ENCODE measurements at places on chromosomes 11 and 22.

- H3K4me3 ChIP-seq: no peak overlapping the region
- H3K36me3 ChIP-seq: no peaks in the 10 kb centered on the region
- no peak for DNase-seq
- no peak overlapping the region for H3K27ac ChIP-seq
These were observed 3.9 kb upstream of the PRG2 start for GRCh38 chr11:57394203-57394965.

DNA sequence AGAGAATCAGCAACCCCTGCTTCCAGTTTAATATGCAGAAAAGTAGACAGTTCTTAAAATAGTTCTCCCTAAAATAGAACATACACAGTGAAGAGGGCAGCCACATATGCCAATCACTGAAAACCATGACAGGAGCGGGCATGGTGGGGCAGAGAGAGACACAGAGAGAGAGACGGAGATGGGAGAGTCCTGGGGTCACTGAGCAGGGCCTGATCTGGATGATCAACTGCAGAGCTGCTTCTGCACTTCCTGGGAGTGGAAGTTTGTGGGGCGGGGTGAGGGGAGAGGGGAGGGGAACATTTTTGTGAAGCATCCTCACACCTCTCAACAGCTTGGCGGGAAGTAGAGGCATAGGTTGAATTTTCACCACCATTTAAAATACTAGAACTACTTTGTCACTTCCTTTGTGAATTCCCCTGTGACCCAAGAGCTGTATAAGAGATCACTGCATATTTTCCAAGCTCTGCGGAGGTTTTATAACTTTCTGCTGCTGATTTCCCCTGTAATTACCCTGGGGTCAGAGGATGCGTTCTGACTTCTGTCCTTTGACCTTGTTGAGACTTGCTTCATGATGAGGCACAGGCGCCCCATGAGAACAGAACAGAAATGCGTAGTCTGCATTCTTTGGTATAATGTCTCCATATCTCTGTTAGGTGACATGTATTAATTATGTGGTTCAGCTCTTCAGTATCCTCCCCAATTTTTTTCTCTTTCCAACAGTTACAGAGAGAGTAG is 419.4 kb downstream of the BRD1 start:
- H3K36me3 ChIP-seq: peaks cover 12% of the 10 kb centered on the region
- no peak for DNase-seq
- H3K4me3 ChIP-seq: no peak overlapping the region
- H3K4me1 ChIP-seq: no peaks in the 10 kb centered on the region
- H3K27ac ChIP-seq: no peak overlapping the region

DNA sequence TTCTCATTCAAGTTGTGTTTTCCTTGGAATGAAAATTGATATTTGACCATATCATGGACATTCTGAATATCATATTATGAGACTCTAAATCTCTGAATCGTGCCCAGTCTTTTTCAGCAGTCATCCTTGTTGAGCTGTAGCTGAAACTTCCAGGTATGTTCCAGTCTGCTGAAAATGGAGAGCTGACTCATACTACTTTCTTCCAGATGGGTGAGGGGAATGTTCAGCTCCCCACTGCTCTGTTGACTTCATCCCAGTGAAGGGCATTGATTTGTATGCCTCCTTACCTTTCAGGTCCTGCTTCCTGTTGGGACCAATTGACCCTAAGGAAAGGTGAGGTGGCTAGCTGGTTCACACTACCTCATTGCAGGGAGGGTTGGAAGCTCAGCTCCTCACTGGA is 3.5 kb downstream of the OR5P2 start:
- no peak for DNase-seq
- H3K27me3 ChIP-seq: no peaks in the 10 kb centered on the region
- no peak overlapping the region for H3K27ac ChIP-seq
- H3K36me3 ChIP-seq: no peaks in the 10 kb centered on the region
- H3K4me1 ChIP-seq: no peaks in the 10 kb centered on the region

DNA sequence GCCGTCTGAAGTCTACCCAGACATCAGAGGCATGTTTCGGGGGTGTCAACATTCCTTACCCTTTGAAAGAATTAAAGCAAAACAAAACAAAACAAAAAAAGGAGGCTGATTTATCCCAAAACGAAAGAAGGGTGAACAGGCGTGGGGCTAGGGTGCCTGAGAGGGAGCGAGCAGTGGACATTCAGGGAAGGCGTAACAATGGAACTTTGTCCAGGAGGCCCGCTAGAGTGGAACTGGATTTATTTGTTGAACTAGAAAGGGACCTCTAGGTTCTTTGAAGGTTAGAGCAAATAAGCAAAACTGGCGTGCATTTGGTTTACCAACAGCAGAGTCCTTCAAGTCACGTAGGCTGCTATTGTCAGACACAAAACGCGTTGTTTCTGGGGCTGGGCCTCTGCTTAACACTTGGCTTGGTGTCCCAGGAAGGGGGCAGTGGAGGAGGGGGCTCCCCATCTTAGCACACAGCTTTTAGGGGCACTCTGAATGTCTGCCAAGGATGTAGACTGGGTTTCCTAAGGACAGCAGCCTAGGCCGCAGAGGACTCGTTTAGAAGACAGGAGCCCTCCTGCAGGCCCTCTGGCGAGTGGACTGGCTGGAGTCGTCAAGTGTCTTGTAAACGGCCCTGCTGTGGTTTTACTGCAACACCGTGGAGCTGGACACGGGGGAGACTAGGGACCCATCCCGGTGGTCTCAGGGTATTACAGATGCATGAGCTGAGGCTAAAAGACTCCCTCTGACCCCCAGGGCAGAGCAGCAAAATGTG is 203.7 kb upstream of the SORL1-AS1 start:
- H3K27me3 ChIP-seq: peaks cover 3% of the 10 kb centered on the region
- H3K36me3 ChIP-seq: peaks cover 11% of the 10 kb centered on the region
- peak overlapping the region; percentile 98 for H3K27ac ChIP-seq
- H3K4me1 ChIP-seq: peaks cover 75% of the 10 kb centered on the region

- H3K36me3 ChIP-seq: peaks cover 40% of the 10 kb centered on the region
- peaks cover 59% of the 10 kb centered on the region for H3K4me1 ChIP-seq
- DNase-seq: peak; percentile 36
- peak within 1 kb of the TSS; percentile 98 for H3K4me3 ChIP-seq
- peak within 1 kb of the TSS; percentile 92 for H3K27ac ChIP-seq
These were observed at the start of gene BDNF for GRCh38 chr11:27700351-27701301. Gene BDNF (minus strand): TSS chr11:27700455. CDS start chr11:27658564, 41,891 bp downstream.

- H3K36me3 ChIP-seq: no peaks in the 10 kb centered on the region
- H3K27me3 ChIP-seq: peaks cover 10% of the 10 kb centered on the region
- no peaks in the 10 kb centered on the region for H3K4me1 ChIP-seq
- DNase-seq: no peak
- H3K4me3 ChIP-seq: no peak overlapping the region
- no peak overlapping the region for H3K27ac ChIP-seq
These were observed 23.7 kb downstream of the ARVCF start for GRCh38 chr22:19992921-19993355.

GRCh38 chr11:12222055-12222792 is 111.8 kb downstream of the MICAL2 start:
- no peak overlapping the region for H3K27ac ChIP-seq
- peaks cover 69% of the 10 kb centered on the region for H3K36me3 ChIP-seq
- H3K4me1 ChIP-seq: peaks cover 7% of the 10 kb centered on the region

- peak overlapping the region; percentile 19 for H3K27ac ChIP-seq
- H3K4me1 ChIP-seq: peaks cover 39% of the 10 kb centered on the region
- peaks cover 1% of the 10 kb centered on the region for H3K27me3 ChIP-seq
- DNase-seq: no peak
- H3K4me3 ChIP-seq: peak overlapping the region; percentile 98
These were observed 1.4 kb downstream of the ZFPL1 start for GRCh38 chr11:65085446-65085845.

- no peak overlapping the region for H3K27ac ChIP-seq
- DNase-seq: no peak
- H3K4me3 ChIP-seq: no peak overlapping the region
- H3K4me1 ChIP-seq: peaks cover 8% of the 10 kb centered on the region
- peaks cover 25% of the 10 kb centered on the region for H3K27me3 ChIP-seq
These were observed 93.3 kb downstream of the KCNQ1 start for GRCh38 chr11:2537896-2538724.

- no peak overlapping the region for H3K27ac ChIP-seq
- H3K36me3 ChIP-seq: no peaks in the 10 kb centered on the region
- no peaks in the 10 kb centered on the region for H3K27me3 ChIP-seq
- no peak for DNase-seq
- H3K4me3 ChIP-seq: no peak overlapping the region
These were observed 327.6 kb downstream of the BRD1 start for GRCh38 chr22:49500076-49500460.

- peak overlapping the region; percentile 33 for H3K4me3 ChIP-seq
- DNase-seq: peak; percentile 39
- H3K27me3 ChIP-seq: no peaks in the 10 kb centered on the region
- H3K36me3 ChIP-seq: peaks cover 43% of the 10 kb centered on the region
These were observed 63.7 kb upstream of the HORMAD2 start for GRCh38 chr22:30016596-30016995.

DNA sequence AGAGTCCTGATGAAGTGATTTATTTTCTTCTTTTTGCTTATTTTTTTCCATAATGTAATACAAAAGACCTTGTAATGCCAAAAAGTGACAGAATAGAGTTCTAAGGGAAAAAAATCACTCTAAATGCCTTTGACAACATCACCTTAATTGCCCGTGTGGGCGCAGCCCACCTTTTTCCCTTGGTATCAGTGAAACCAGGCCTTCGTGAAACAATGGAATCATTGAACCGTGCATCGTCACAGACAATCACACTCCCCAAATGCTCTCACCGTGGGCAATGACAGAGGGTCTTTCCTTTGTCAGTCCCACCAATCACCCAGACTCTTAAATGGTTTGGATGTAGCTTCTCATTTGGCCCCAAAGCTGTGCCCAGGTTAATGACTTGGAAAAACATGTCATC is 9.6 kb upstream of the SLC6A5 start:
- H3K36me3 ChIP-seq: no peaks in the 10 kb centered on the region
- no peak for DNase-seq
- no peak overlapping the region for H3K27ac ChIP-seq
- H3K27me3 ChIP-seq: peaks cover 7% of the 10 kb centered on the region
- H3K4me1 ChIP-seq: no peaks in the 10 kb centered on the region
- H3K4me3 ChIP-seq: no peak overlapping the region

DNA sequence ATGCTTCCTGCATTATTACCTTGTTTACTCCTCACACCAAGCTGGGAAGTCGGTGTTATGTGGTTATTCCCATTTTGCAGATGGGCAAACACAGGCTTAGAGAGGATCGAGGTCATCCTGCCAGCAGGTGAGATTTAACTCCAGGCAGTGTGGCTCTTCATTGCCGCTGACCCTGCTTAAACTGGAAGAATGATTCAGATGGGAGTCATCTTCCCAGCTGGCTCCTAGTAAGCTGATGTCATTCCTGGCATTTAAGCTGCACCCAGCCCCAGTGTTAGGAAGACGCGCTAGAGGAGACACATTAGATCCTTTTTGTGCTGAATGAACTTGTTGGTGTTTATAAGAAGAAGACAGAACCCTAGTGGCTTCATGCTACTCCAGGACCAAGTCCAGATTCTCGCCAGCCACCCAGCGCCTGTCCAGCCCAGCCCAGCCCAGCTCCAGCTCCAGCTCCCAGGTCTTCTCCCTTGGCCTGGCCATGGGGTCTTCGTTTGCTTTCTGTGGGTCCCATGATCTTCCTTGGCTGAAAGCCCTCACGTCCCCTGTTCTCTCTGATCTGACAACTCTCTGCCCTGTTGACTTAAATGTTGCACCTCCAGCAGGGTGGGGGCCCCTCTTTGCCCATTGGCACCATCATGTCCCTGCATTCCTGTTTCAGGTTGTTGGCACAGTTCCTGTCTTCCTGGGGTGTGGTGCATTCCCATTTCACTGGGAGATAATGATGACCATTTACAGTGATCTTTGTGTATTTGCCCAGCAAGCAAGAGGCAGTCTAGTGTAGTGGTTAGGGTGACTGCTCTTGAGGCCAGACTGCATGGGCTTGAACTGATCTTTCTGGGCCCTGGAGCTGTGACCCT is 13.6 kb downstream of the PARVB start:
- H3K4me1 ChIP-seq: peaks cover 18% of the 10 kb centered on the region
- peaks cover 4% of the 10 kb centered on the region for H3K36me3 ChIP-seq
- peak; percentile 94 for DNase-seq
- peak overlapping the region; percentile 78 for H3K4me3 ChIP-seq

DNA sequence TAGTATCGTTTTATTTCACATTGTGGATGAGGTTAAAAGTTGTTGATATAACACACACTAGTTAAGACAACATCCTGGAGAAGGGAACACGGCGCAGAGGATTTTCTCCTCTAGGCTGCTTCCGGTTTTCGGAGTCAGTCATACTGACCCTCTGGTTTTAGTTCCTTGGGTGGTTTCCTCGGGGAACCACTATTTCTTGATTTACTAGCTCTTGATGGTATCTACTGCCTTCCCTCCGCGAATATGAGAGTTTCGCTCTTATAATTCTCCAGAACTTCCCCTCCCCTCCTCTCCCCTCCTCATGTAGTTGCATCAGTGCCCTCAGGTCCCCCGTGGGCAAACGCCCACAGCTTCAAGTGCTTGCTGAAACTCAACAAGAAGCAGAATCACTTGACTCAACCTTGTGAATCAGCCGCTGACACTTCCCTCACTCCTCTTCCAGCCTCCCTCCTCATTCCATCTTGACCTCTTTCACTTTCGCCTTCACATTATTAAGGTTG is 15.9 kb upstream of the APOBEC3A start:
- no peak for DNase-seq
- H3K4me1 ChIP-seq: peaks cover 6% of the 10 kb centered on the region
- H3K36me3 ChIP-seq: no peaks in the 10 kb centered on the region
- H3K27me3 ChIP-seq: peaks cover 63% of the 10 kb centered on the region
- H3K4me3 ChIP-seq: no peak overlapping the region

- H3K4me3 ChIP-seq: no peak overlapping the region
- peaks cover 12% of the 10 kb centered on the region for H3K4me1 ChIP-seq
- peaks cover 12% of the 10 kb centered on the region for H3K36me3 ChIP-seq
- peaks cover 4% of the 10 kb centered on the region for H3K27me3 ChIP-seq
These were observed 171.1 kb downstream of the COMMD9 start for GRCh38 chr11:36118084-36118483.

DNA sequence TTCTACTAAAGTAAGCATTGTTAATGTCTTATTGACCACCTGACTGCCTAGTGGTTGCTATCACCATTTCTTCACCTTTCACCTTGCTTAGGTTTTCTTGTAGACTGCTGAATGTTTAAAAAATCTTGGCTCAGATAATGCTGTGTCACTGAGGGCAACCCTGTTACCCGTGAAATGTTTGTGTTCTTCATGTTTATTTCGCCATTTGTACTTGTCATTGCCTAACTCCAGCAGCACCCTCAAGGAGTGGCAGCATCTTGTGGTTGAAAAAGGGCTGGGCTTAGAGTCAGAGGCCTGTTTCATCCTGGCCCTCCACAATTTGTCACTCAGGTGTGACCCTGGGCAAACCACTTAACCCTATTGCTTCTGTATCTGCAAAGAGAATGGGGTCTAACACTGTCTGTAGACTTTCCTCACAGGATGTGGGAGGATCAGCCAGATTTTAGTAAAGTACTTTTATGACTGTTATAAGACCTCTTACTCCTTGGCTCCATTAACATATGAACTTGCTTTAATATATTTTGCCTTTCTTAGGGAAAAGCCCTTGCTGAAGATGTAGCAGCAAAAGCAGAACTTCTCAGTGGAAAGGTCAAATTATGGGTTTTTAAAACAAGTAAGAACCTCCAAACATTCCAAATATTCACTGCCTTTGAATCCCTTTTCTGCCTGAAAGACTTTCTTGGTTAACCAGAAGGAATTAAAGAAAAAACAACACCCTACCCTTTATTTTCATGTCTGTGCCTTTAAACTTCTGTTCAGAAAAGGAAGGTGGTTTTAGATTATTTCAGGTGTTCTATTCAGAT is 154.5 kb upstream of the C11orf87 start:
- no peak overlapping the region for H3K27ac ChIP-seq
- no peak overlapping the region for H3K4me3 ChIP-seq
- peaks cover 8% of the 10 kb centered on the region for H3K36me3 ChIP-seq
- no peaks in the 10 kb centered on the region for H3K4me1 ChIP-seq
- H3K27me3 ChIP-seq: no peaks in the 10 kb centered on the region
- no peak for DNase-seq

- H3K27ac ChIP-seq: no peak overlapping the region
- H3K4me3 ChIP-seq: no peak overlapping the region
- H3K27me3 ChIP-seq: peaks cover 2% of the 10 kb centered on the region
- H3K36me3 ChIP-seq: no peaks in the 10 kb centered on the region
- no peak for DNase-seq
These were observed 5.4 kb upstream of the APOL2 start for GRCh38 chr22:36244522-36245391.
